ENCODE measurements at places on chromosomes 13 and 19. TPM values are rescaled to one million over a fixed set of nuclear protein-coding genes. Genes with fewer than 3 reads are reported as not detected.

DNA sequence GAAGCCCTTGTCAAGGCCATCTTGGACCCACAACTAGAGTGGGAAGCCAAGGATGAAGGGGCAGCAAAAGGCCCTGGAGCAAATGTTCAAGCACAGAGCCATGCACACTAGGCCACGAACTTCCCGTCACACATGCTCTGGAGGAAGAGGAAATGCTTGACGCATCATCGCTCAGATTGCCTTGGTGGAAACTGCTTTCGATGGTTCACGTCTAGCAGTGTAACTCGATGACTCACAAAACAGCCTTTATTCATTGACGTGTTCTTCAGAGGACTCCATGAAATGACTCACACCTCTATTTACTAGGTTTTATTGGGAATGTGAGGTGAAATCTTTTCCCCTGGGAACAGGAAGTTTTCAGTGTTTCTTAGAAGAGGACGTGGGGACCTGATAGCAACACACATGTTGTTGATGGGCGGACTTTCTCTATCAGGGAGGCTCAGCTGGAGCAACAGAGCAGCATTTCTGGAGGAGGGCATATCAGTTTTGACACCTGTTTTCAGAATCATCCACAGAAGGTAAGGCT, 79.8 kb upstream of the FLT1 start:
- peak; percentile 32 for DNase-seq

Gene IFNL1
- total RNA-seq = not detected

Gene GFY
- not detected for total RNA-seq

DNA sequence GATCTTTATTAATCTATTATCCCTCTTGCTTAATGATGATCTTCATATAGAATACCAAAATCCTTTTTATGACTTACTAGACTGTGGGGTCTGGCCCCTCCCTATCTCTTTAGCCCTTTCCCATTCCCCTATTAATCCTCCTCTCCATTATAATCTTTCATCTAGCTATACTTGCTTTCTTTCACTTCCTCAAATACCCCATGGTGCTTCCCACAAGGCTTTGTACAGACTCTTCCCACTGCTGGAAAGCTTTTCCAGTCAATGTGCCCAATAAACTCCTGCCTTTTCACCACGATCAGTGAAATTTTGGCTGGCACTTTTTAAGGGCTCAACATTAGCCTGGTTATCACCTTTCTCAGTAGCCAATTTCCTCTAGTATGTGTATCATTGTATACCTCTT, 3.2 kb upstream of the EBPL start:
- no peak for DNase-seq

DNA sequence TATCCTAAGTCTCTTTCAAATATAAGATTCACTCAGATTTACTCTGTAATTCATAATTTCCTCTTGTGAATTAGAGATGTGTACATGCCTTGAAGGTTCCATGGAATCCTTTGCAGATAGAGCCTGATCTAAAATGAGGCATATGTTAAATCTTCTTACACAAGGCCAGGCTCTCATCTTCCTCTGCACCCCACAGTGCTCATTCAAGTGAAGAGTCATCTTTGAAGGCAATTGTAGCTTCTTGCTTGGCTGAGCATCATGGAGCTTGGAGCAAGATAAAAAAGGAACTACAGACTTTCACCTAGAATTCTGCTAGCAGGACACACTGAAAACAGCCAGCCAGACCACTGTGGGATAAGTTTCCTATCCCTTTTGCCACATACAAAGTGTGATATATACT, 566.4 kb downstream of the PCDH9 start:
- DNase-seq = no peak

DNA sequence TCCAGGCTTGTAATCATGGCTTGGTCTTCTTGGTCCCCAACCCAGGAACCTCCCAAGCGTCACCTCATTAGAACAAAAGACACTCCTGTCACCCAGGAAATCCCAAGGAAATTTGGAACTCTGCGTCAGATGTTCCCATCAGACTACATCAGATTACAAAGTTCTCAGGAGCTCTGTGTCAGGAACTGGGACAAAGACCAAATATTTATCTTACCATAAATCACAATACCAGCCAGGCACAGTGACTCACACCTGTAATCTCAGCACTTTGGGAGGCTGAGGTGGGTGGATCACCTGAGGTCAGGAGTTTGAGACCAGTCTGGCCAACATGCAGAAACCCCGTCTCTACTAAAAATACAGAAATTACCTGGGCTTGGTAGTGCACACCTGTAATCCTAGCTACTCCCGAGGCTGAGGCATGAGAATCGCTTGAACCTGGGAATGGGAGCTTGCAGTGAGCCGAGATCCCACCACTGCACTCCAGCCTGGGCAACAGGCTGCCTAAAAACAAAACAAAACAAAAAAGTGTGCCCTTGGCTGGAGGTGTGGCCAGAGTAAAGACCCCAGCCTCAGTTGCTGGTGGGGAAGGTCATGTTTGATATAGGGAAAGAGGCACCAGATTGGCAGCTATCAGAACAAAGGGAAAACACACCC, 16.7 kb upstream of the CCDC124 start:
- DNase-seq = peak; percentile 18

Gene CGB5
- not detected for total RNA-seq

- DNase-seq = no peak
Measured at GRCh38 chr13:76874479-76874878, 11.7 kb downstream of the KCTD12 start.

Gene CAPN12
- total RNA-seq = 206 TPM

Gene CKM
- total RNA-seq = not detected

DNA sequence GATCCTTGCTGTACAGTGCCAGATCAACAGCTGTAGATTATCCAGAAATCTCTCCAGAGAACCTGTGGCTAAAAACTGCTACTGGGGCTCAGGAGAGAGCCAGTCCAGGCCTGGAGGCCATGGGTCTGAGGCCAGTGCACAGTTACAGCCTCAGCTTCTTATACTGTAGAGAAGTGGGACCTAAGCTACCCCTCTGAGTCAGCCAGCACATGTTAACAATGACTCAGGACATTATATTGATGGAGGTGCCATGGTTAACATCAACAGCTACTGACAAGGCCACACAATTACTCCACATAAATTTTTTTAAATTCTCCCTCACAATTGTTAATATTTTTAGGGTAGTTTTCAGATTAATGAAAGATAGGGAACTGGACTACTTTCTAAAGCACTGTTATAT, 138.5 kb downstream of the RBM26 start:
- DNase-seq = no peak

Measured in mucosa of gallbladder (tissue), 1 donor.